ENCODE measurements at places on chromosomes 4 and X.

DNA sequence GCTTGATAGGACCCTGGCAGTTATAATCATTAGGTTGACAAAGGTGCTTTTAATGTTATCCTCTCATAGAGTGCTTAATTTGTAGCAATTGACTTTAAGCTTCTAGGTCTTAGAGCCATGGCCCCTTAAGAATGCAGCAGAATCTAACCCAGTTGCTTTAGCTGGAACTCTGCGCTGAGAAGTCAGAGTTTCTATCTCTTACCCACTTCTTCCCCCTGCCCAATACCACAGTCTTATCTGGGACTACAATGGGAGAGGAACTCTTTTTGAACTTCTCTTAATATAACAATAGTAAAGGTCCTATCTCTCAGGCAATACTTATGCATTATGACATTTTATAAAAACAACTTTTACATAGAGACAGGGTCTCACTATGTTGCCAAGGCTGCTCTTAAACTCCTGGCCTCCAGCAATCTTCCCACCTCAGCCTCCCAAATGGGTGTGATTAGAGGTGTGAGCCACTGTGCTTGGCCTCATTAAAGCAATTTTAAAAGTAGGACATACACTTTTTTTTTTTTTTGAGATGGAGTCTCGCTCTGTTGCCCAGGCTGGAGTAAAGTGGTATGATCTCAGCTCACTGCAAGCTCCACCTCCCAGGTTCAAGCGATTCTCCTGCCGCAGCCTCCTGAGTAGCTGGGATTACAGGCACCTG lies 1.8 kb downstream of the TLR10 start:
- peak; percentile 34 for DNase-seq

DNA sequence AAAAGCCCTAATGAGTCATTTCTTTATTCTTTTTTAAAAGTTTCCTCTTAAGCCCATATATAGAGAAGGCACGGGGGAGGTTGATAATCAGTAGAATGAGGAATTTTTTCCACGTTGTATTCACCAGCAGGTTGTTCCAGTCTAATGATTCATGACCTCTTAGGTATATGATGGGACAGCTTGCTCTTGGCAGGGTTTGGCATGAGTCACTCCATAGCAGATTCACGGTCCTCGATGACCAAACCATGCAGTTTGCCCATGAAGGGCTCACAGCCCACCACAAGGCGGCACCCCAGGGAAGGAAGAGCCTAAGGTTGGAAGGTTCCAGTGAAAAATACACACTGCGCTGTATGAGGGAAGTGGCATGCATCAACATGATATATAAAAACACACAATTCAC lies 623.8 kb upstream of the DIPK2B start:
- DNase-seq: no peak

DNA sequence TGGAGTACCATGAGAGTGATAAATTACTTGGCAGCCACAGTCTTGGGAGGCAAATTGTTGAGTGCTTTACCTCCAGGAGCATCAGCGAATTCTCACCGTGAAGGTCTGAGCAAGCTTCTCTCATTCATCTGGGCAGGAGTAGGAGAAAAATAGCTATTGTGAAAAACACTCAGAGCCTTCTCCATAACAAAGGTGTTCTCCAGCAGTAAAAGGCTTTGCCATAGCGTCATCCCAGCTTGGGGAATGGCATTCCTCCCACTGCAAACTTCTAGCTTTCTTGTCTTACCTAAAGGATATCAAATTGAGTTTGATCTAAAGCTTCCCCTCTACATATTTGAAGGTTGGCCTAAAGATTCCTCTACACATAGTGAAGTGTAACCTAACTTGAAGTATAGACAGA lies 29.8 kb upstream of the MAGEA11 start:
- DNase-seq: no peak

GRCh38 chr4:15336410-15337167 lies 91.2 kb upstream of the C1QTNF7 start:
- DNase-seq: no peak

DNA sequence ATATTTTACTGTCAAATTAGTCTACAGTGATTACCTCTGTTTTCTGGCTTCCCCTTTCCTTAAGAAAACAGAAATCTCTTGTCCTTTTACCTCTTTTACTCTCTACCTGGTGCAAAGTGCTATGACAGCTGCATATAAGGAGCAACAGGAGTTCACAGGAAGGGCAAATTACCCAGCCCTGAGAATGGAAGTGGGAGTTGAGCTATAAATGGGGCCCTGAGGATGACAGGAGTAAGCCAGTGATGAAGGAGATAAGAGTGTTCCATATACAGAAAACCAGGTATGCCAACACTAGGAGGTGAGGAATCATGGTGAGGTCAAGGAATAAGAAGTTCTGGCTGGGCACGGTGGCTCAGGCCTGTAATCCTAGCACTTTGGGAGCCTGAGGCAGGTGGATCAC lies 4.5 kb upstream of the HSD17B13 start:
- DNase-seq: no peak

DNA sequence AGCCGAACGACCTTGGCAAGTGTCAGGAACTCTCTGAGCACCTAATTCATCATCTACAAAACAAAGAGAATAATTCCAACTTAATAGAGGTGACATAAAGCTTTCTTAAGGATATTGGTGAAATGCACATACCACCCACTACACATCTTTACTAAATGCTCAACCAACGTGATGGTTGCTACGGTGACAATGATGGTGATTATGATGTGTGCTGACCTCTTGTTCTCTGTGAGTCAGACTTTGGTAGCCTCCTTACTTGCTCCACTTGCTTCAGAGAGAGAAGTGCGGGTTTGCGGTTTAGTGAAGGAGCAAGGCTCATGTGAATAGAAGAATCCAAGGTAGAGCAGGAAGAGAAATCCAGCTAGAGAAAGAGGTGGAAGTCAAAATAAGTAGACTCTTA lies 52.8 kb upstream of the CLNK start:
- DNase-seq: no peak

DNA sequence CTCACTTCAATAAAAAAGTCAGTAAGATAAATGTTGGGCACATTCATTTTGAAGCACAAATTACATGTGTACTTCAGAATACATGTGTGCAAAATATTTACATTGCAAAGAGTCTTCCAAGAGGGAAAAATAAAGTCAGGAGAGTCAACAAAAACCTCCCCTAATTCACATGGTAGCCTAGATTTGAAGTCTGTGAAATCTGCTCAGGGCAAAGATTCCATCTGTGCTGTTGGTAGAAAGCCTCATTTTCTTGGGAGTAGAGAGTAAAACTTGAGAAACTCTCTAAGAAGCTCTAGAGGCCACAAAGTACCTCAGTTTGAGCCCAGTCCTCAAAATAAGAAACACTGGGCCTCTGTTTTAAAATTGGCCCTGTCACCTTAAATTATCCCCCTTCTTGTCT lies 303.4 kb downstream of the RAB28 start:
- DNase-seq: no peak
